NCI-H1417 (cell line): ENCODE measurements at places on chromosomes 12 and 14.
A peak's percentile ranks its signal among the peaks of the same experiment; 100 is the strongest.

GRCh38 chr12:66240096-66240820 is 51.2 kb downstream of the IRAK3 start:
- DNase-seq: no peak

GRCh38 chr14:101600336-101600890 is 39.1 kb downstream of the DIO3 start:
- no peak for DNase-seq

- DNase-seq: peak; percentile 6
Measured at GRCh38 chr14:99780690-99781089, 12.5 kb upstream of the EML1 start.

DNA sequence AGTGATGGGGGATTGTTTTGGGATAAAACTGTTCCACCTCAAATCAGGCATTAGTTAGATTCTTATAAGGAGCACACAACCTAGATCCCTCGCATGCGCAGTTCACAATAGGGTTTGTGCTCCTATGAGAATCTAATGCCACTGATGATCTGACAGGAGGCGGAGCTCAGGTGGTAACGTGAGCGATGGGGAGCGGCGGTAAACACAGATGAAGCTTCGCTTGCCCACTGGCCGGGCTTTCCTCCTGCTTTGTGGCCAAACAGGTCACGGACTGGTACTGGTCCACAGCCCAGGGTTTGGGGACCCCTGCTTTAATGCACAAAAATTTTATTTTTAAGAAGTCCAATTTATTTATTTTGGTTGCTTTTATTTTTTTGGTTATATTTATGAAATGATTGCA is 238.8 kb downstream of the AACS start:
- no peak for DNase-seq

DNA sequence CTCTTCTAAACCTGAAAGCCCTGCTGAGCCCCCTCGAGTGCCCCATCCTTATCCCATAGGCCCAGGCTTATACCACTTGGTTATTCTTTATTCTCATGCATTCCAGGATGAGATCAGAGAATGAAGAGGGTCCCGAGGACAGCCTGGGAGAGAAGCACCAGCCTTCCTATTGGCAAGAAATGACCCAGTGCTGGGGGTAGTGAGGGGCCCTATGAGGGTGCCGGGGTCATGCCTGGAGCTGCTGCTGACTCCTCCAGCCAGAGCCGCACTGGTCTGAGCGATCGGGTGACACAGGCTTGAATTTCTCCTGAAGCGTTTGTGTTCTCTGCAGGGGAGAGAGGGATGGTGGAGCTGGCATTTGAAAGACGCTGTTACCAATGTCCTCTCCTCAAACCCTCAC is 18.1 kb downstream of the MORN3 start:
- no peak for DNase-seq

DNA sequence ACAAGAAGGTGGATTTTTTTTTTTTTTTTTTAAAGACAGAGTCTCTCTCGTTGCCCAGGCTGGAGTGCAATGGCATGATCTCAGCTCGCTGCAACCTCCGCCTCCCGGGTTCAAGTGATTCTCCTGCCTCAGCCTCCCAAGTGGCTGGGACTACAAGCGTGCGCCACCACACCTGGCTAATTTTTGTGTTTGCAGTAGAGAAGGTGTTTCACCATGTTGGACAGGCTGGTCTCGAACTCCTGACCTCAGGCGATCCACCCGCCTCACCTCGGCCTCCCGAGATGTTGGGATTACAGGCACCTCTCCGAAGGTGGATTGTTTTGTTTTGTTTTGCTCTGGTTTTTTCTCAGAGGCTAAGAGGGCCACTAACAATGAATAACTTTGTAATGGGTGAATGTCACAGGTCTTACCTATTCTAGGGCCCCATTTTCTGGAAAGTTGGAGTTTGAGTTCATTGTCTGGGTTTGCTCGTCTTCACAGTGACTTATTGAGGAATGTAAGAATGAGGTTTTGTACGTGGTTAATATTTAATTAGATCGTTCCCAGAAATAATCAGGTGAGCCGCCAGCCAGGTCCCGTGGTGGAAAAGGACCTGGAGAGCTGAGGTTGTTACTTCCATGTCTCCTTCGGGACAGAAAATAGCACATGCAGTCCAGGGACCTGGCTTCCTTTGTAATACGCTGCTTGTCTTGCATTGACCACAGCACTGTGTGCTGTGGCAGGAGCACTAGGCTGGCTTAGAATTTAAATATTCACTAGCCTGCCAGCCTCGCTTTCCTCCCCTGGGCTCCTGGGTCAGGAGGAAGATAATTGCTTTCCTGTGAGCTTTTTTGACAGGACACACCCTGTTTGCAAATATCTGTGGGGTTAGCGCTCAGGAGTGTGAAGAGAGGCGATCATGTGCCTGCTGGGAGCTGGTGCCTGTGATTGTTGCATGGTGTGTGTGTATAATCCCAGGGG is 2.3 kb downstream of the HIP1R start:
- peak; percentile 72 for DNase-seq

- no peak for DNase-seq
Measured at GRCh38 chr14:102221026-102221425, 81.3 kb downstream of the WDR20 start.

DNA sequence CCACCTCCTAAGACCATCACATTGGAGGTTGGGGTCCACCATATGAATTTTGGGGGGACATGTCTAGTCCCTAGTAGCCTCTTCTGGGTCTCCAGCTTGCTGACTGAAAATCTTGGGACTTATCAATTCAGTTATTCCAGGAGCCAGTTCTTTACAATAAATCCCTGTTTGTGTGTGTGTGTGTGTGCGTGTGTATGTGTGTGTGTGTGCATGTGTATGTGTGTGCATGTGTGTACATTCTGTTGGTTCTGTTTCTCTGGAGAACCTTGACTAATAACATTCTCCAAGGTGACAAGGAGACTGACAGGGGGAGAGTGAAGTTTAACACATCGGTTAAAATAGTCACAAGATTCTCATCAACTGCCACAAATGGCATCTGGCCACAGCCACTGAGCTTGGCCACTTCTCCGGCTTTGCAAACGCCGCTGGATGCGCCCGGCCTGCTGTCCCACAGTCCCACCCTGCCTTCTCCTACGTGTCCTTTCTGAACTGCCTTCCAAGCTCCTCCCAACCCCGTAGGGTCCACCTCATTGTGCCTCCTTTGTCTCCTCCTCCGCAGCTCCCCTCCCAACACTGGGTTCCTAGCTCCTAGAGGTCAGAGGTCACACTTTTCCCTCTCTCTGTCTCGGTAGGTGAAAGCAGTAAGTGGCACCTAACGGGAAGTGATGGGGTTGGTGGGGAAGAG is 88.1 kb upstream of the DIO3 start:
- no peak for DNase-seq

DNA sequence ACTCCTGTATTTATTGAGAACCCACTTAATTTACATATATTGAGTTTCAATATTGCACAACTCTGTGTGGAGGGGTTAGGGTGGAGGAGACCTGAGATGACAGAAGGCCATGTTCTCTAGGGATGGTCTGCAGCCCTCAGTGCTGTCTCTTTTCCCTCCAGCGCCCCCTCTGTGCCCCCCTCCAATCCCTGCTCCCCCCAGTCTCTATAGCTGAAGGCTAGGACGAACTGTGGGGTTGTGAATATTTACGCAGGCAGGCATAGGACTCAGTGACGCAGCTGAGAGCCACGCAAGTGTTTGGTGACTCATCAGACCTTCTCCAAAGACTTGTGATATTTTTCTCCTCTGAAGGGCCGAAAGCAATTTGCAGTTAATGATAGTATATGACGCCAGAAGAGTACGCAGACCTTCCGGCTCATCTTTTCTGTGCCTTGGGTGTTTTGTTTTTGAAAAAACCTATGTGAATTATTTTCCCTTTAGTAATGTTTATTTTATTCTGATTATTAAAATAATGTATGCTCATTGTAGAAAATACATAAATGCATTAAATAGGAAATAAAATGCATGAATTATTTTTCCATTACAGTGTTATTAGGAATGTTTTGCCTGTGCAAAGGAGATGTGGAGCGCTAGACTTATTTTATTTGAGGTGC is 85.3 kb downstream of the SLC25A47 start:
- DNase-seq: peak; percentile 31

GRCh38 chr14:73105727-73106126 is 30.6 kb upstream of the PSEN1 start:
- DNase-seq: no peak

- DNase-seq: peak; percentile 76
Measured at GRCh38 chr12:120583478-120584030, 2.4 kb upstream of the POP5 start.

GRCh38 chr12:9796346-9796745 is 30.9 kb upstream of the KLRF1 start:
- DNase-seq: no peak

- DNase-seq: no peak
Measured at GRCh38 chr12:112664569-112664968, 127.0 kb upstream of the RPH3A start.

DNA sequence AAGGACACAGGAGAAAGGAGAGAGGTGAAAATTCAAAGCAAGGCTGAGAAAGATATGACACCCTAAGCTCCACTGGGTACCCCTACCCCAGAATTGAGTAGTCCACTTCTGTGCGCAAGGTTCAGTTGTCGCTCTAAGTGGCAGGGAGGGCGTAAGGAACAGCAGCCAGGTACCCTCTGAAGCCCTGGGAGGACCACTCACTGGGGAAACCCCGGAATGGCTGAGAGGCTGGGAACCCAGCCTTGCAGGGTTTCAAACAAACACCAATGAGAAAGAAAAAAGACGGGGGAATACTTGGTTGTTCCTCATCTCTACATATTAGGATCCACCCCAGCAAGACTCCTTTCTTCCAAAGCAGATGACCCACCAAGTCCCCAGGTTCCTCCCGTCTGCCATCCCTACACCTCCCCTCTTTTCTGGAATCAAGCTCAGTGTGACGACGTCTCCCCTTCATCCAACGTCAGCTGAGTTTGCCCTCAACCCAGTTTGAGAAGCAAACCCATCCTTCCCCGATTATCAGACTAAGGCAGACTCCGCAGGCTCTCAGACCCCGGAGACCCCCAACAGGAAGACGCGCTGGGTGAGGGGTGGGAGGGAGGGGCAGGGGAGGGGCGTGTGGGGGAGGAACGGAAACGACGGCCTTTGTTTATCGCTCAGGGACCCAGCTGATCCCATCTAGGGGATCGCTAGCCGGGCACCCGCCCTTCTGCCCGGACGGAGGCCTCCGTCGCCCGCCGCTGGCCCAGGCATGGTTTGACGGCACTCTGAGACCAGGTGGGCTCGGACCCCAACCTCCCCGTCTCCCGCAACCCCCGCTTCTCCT is 795 bp downstream of the LMBR1L start:
- DNase-seq: peak; percentile 73

- DNase-seq: peak; percentile 66
Measured at GRCh38 chr12:95820096-95820703, 29.6 kb upstream of the NTN4 start.

- DNase-seq: no peak
Measured at GRCh38 chr14:103423050-103423461, 37.8 kb downstream of the MARK3 start.
